ENCODE measurements at places on chromosomes 6 and 20. TPM values are rescaled to one million over a fixed set of nuclear protein-coding genes. Genes with fewer than 3 reads are reported as not detected.

The MYMX gene
- not detected for total RNA-seq

The PSORS1C2 gene
- total RNA-seq = not detected

The CST2 gene
- 10.8 TPM for total RNA-seq

The EYA2 gene
- 0.50 TPM for total RNA-seq

The SRMS gene
- total RNA-seq = not detected

The C20orf144 gene
- 0.13 TPM for total RNA-seq

The VWA7 gene
- total RNA-seq = 0.19 TPM

Measured in aortic smooth muscle cell (primary cell).